Activated naive CD8-positive, alpha-beta T cell treated with anti-CD3 and anti-CD28 coated beads, Interleukin-2, amount 10 ng/mL, durations not matched to agents 7 days and 5 days (primary cell): ENCODE measurements at places on chromosomes 1 and 21.
A peak's percentile ranks its signal among the peaks of the same experiment; 100 is the strongest.

DNA sequence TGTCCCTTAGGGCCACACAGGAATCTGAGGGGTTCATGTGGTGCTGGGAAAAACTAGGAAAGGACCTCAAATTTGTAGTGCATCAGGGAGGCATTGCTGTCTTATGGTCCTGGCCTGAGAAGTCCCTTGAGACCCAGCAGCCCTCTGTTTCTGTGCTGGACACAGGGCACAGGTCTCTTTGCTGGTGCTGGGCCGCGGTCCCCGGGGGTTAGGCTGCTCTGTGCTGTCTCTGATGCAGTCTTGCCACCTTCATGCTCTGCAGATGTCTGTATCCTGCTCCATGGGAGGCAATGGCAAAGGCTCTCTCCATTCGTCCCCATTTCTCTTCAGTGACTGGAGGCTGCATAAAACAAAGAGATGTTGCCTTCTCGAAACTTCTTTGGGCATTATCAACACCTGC, 13.0 kb downstream of the EDARADD start:
- no peak for DNase-seq

- no peak for DNase-seq
Measured at GRCh38 chr1:206070627-206071304, 17.8 kb downstream of the RHEX start.

DNA sequence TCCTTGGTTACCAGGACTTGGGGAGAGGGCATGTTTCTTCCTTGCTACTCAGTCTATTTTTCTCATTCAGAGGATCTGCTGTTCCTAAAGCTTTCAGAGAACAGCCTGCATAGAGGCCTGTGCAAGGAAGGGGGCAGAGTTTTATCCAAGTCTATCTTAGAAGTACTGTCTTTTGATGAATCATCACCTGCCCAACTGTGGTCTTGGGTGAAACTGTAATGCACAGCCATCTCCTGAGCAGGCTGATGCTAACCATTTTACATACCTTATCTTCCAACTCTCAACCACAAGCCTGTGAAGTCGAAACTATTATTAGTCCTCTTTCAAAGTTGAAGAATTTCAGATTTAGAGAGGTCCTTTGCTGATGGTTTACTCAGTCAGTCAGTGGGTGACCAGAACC, 368.0 kb downstream of the HHAT start:
- no peak for DNase-seq

DNA sequence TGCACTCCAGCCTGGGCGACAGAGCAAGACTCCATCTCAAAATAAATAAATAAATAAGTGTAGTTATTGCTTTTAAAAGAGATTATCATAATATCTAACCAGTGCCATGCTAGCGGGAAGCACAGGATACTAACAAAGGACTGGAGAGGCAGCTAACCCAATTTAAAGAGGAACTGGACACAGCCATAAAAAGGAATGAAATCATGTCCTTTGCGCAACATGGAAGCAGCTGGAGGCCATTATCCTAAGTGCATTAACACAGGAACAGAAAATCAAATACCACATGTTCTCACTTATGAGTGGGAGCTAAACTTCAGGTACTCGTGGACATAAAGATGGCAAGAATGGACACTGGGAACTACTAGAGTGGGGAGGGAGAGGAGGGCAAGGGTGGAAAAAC, 54.9 kb downstream of the TM2D1 start:
- no peak for DNase-seq

- no peak for DNase-seq
Measured at GRCh38 chr21:38667291-38667870, 138.3 kb upstream of the ETS2 start.

DNA sequence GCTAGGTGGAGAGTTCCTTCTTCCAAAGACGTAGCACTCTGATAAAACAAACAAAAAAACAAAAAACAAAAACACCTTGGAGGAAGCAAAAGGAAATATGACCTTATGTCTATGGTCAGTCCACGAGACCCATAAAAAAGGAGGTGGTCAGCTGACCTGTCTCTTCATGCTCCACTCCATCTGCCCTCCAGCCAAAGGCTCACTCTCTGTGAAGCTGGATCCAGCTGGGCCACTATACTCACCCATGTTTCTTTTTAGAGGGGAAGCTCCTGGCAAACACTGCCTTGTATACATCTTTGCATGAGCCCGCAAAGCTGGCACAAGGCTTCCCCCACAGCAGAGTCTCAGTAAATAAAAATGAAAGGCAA, 126.1 kb upstream of the CACHD1 start:
- no peak for DNase-seq

GRCh38 chr1:66311628-66312027, 222.3 kb upstream of the SGIP1 start:
- no peak for DNase-seq

DNA sequence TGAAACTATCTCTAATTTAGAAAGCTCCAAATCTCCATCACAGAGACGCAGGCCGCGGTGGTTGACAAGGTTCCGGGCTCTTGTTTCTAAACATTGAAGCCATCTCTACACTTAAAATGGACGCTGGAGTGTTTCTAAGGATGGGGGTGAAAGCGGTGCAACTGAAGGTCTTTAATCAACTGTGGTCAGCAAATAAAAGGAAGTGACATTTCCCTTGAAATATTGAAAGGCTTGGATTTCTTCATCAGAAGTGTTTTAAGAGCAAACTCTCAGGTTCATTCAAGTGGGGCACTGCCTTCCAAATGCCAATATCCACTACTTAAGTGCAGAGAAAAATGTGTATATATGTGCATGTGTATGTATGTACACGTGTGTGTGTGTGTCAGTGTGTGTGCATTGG, 117.3 kb downstream of the KAZN start:
- DNase-seq: no peak

DNA sequence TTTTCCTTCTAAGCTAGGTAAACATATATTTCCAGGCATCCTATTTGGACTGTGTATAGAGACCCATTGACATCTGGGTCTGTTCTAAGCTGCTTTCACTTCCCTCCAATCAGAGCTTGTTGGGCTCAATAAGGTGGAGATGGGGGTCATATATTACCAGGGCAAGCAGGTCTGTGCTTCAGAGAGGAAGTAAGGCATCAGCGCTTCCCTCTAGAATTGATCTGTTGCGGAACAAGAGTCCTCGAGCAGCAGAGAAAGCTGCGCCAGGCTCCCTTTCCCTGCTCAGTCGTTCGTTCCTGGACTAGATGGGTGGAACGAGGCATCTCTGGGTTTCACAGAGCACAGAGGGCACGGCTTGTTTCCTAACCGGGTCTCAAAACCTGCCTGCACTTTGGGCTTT, 63.5 kb downstream of the DISC1 start:
- DNase-seq: no peak

DNA sequence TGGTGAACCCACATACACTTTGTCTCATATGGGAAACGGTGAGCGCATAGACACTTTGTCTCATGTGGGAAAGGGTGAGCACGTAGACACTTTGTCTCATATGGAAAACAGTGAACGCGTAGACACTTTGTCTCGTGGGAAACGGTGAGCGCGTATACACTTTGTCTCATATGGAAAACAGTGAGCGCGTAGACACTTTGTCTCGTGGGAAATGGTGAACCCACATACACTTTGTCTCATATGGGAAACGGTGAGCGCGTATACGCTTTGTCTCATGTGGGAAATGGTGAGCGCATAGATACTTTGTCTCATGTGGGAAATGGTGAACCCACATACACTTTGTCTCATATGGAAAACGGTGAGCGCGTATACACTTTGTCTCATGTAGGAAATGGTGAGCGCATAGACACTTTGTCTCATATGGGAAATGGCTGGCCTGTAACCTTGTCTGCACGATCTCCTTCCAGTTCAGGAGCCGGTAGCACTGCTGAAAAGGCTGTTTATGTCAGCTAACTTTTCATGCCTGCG, 50.7 kb upstream of the TRAPPC10 start:
- no peak for DNase-seq

DNA sequence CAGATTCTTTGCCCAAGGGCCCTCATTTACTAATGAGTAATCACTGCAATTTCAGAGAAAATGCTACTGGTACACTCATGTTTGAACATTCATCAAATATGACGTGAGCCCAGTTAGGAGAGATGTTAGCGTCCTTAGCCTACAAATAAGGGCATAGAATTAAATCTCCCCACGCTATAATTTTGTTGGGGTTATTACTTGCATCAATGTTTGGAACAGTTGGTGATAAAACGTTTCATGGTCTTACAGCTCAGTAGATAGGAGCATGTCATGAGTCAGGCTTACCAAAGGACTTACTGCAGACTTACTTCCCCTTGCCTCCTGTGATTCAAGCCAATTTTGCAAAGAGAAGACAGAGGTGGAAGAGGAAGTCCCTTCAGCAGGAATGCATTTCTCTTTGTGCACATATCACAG, 304.0 kb downstream of the KIF26B start:
- DNase-seq: no peak

- DNase-seq: no peak
Measured at GRCh38 chr1:158107916-158108315, 72.8 kb upstream of the CD1D start.

DNA sequence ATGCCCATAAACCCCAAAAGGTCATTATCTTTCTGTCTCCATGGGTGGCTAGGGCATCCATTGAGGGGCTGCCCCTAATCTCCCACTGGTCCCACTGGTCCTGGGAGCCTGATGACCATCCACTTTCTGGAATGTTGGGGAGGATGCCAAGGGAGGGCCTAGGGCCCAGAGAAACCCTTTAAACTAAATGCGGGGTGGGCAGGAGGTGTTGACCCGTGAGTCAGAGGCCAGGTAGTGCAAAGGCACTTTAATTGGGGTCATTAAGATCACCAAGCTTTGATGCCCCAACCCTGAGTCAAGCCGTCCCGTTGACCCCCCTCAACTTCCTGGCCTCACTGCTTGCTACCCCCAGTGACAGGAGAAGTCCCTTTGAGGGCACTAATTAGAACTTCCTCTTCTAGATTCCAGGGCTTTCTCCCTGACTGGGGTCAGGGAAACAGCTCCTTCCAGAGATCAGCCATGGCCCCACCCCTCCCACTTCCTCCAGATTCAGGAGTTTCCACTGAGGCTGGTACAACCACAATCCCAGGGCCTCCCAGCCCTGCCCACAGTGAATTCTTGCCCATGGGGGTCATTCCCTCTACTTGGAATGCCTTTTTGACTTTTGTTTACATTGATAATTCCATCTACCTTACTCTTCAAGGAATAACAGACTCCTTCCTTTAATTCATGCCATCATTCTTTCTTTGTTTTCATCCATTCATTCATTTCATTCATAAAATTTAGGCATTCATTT, 15.5 kb upstream of the SERINC2 start:
- DNase-seq: no peak

DNA sequence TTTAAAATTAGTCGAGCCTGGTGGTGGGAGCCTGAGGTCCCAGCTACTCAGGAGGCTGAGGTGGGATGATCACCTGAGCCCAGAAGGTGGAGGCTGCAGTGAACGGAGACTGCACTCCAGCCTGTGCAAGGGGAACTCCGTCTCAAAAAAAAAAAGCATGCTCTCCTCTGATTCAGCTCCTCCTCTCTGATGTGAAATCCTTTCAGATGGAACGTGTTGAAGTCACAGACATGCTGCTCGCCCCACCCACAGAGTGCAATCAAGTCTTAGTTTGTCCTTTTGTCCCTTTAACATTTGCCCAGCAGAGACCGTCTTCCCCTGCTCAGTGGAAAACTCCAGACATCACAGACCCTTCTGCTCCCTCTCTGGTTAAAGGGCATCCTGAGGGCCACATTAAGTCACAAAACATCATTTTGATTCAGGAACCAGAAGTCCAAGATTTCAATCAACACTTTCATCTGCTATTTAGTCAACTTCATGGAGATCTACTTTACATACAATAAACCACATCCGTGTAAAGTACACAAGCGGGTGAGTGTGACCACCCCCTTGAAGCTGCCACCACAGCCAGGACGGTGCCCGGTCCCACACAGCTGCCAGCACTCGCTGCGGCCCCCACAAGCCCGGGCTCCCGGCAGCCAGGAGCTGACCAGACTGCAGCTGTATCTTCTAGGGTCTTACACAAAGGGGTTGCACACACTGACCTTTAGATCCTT, 18.9 kb upstream of the RNF223 start:
- peak; percentile 24 for DNase-seq

- no peak for DNase-seq
Measured at GRCh38 chr1:8019229-8019620, 6.9 kb downstream of the ERRFI1 start.

GRCh38 chr1:64263335-64263734, 59.9 kb downstream of the UBE2U start:
- no peak for DNase-seq

GRCh38 chr1:215566556-215567490, at the start of gene KCTD3:
KCTD3 (plus strand) TSS chr1:215567304; CDS start chr1:215567686, 382 bp downstream.
- peak; percentile 56 for DNase-seq

- no peak for DNase-seq
Measured at GRCh38 chr1:40709802-40710278, 18.3 kb downstream of the NFYC start.

- peak; percentile 86 for DNase-seq
Measured at GRCh38 chr1:206507284-206508129, at the start of gene RASSF5. RASSF5 (plus strand) TSS chr1:206507531; CDS start chr1:206507603, 72 bp downstream.

- no peak for DNase-seq
Measured at GRCh38 chr1:54461731-54462596, 55.8 kb upstream of the SSBP3 start.
